NCI-H510A treated with DMSO at 0.1 percent for 48 hours (cell line): ENCODE measurements at places on chromosomes 3 and 15.

DNA sequence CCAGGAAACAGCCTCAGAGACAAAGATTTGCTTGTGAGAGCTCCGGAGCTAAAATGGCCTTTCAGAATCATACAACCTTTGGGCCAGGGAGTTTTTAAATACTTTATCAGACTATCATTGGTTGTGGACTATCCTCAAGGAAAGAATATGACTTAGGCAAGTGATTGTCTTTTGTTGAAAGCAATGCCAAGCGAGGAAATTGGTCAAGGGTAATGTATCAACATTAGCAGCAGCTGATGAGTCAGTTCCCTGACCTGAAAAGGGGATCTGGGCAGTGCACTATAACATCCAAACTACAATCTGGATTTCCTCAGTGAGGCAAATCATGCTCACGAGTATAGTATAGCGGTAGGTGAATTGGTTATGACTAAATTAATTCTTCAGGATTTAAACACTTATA, 303.6 kb downstream of the LSAMP start:
- DNase-seq, result no peak

- no peak for DNase-seq
These were observed 81.3 kb upstream of the RNF7 start for GRCh38 chr3:141656771-141657170.

DNA sequence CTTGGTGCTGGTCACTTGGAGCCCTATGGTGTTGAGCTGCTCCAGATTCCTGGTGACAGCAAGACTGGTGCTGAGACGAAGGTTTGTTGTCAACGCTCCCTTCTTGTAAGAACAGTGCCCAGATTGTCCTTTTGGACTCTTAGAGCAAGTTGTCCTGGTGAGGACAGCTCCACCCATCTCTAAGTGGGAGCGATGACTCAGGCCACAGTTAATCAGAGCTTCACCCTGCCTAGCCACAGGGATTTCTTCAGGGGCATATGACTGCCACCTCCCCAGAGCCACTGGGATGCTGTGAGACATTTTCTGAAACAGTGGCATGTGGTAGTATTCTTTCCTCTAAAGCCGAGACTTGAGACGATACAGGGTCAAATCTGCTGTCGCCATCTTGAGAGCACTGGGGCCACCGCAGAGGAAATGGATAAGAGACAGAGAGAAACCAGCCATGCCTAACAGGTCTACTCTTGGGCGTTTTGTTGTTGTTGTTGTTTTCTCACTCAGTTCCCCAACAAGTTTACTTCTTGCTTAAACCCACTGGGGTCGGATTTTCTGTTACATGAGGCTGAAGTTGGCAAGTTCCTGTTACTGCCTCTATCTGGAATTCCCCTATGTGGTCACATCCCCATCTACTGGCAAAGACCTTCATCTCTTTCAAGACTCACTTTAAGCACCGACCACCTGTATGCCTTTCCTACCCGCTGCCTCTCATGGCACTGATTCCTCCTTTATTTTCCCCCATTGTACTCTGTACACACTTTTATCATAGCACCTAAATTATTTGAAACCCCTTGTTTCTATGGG, 16.0 kb upstream of the PCOLCE2 start:
- no peak for DNase-seq

DNA sequence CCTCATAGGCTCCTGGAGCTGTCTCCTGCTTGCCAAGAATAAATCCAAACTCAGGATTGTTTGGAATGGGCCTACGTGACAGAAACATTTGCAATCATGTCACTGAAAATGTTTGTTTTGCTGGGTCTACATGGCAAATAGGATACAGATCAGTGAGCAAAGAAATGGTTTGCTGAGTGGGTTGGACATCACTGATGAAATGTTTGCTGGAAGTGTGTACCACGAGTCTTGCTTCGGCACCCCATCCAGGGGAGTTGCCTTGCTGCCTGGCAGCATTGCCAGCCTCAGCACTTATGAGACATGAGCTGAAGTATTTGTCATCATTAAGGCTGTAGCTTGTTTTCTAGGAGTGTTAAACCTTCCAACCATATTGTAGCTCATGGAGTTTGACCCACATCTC, 213.3 kb upstream of the CFAP20DC start:
- DNase-seq, result no peak

DNA sequence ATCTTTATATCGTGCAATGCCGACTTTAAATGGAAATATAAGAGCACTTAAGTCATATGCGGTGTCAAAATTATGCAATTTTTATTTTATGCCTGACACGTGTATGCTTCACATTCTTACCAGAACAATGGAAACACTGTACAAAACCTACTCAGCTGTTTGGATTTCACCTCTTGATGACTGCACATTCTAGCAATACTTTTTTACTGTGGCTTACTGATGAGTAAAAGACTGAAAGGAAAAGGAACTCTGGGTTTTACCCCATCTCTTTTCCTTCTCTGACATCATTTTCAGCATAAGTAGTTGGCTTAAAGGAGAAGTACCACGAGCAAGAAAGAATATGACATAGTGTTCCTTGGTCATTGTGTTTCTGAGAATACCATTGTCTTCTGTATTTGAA, 142.8 kb downstream of the POLR2M start:
- no peak for DNase-seq

DNA sequence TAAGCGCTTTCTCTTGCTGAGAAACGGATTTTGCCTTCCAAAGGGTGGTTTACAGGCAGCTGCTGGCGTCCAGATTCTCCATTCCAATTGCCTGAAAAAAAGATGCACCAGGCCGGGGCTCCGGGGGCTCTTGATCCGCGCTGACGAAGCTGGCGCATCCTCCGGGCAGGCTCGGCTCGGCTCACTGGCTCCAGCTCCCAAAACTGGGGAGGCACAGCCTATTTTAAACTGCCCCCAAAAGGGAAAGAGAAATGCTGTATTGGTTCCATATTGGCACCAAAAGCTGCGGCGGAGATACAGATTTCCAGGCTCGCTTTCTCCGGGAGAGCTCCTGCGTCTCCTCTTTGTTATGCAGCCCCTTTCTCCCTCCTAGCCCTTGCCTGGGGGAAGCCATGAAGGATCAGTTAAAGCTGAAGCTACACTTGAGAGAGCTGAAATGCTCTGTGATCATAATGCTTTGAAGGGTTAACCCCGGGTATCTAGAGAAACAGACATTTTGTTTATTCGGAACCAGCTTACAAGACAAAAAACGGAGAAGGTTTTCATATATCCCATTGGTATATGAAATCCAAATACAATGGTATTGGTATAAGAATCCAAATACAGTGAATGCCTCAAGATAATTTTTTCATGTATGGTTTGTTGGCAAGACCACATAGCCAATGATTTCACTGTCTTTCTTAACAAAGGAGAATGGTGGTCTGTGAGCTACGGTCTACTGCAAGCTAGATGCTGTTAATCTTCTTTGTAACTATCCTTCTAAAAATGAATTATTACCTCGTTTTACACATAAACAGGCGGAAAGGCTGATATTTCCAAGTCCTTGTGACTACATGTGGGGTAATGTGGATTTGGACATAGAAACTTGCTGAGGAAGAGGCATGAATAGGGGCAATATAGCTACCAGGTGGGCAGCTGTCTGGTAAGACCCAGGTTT, 693 bp downstream of the CD200 start:
- DNase-seq, result peak; percentile 65

GRCh38 chr15:90681480-90681879, 35.7 kb upstream of the BLM start:
- no peak for DNase-seq

GRCh38 chr3:56131974-56132590, 336.2 kb downstream of the ERC2 start:
- DNase-seq, result no peak

DNA sequence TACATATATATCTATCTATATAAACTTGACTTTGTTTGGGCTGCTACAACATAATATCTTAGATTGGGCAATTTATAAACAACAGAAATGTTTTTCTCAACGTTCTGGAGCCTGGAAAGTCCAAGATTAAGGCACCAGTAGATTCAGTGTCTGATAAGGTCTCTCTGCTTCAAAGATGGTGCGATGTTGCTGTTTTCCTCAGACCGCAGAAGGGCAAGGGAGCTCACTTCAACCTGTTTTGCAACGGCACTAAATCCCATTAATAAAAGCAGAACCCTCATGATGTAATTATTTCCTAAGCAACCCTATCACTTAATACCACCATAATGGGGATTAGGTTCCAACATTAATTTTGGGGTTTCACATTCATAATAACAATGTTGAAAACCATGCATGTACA, 1134.8 kb downstream of the NSUN3 start:
- no peak for DNase-seq

- DNase-seq, result no peak
These were observed 166.0 kb downstream of the TP63 start for GRCh38 chr3:189797103-189797750.

DNA sequence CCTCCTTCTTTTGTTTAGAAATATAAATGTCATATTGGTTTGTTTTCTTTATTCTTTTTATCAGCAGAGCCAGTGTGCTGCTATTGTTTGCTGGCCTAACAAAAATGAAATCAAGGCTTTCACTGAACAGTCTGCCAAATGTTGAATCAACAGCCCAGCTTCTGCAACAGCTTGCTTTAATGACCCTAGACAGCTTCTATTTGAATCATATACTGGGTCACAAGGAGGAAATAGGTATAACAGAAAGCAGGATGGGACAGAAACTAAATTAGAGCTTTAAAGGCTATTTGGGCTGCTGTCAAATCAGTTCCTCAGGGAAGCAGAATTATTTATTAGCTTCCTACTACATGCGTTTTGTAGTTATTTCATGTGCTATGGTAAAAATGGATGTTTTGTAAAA, 12.1 kb upstream of the DNAJC13 start:
- no peak for DNase-seq

GRCh38 chr3:77693147-77693546, 653.2 kb downstream of the ROBO2 start:
- DNase-seq, result peak; percentile 13

GRCh38 chr3:194376241-194376560, 6.7 kb upstream of the LRRC15 start:
- no peak for DNase-seq

GRCh38 chr15:61404567-61404966, 175.5 kb upstream of the RORA start:
- no peak for DNase-seq

GRCh38 chr15:48375767-48376166, 44.5 kb downstream of the DUT start:
- no peak for DNase-seq

GRCh38 chr3:112635674-112636073, 5.3 kb downstream of the CCDC80 start:
- DNase-seq, result no peak

GRCh38 chr15:32766101-32766500, 48.3 kb downstream of the GREM1 start:
- no peak for DNase-seq

DNA sequence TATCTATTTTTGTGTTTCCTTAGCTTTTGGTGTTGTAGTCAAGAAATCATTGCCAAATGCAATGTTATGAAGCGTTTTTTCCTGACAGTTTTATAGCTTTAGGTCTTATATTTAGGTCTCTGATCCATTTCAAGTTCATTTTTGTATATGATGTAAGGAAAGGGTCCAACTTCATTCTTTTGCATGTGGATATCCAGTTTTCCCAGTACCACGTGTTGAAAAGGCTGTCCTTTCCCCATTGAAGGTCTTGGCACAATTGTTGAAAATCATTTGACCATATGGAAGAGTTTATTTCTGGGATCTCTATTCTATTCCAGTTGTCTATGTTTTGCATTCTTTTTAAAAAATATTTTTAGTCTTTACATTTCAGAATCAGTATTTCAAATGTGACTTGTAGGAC, 14.6 kb upstream of the SNRPN start:
- DNase-seq, result no peak

DNA sequence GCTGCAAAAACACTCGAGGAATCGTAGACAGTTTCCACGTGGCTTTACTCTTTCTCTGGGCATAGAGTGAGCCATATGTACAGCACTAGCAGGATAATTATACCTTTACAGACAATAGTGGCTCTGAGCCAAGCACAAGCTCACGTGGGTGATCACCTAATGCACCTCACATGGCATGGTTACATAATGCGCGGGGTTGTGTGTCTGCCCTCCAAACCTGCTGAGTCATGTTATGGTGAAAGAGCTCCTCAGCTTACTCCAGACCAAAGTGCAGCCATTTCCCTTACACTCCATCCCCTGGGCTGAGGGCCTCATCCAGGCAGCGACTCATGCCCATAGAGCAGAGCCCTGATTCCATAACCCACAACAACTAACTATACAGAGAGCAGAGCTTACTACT, 1458.4 kb upstream of the CADM2 start:
- DNase-seq, result no peak

- DNase-seq, result peak; percentile 66
These were observed 57.1 kb downstream of the TP63 start for GRCh38 chr3:189688262-189688661.

GRCh38 chr15:29887721-29888120, 65.5 kb upstream of the TJP1 start:
- DNase-seq, result no peak

- DNase-seq, result no peak
These were observed 36.0 kb upstream of the ULK4 start for GRCh38 chr3:41997702-41998550.

GRCh38 chr3:169940470-169941181, 26.0 kb upstream of the SEC62 start:
- DNase-seq, result peak; percentile 24

GRCh38 chr3:56025326-56025725, 442.9 kb downstream of the ERC2 start:
- no peak for DNase-seq

DNA sequence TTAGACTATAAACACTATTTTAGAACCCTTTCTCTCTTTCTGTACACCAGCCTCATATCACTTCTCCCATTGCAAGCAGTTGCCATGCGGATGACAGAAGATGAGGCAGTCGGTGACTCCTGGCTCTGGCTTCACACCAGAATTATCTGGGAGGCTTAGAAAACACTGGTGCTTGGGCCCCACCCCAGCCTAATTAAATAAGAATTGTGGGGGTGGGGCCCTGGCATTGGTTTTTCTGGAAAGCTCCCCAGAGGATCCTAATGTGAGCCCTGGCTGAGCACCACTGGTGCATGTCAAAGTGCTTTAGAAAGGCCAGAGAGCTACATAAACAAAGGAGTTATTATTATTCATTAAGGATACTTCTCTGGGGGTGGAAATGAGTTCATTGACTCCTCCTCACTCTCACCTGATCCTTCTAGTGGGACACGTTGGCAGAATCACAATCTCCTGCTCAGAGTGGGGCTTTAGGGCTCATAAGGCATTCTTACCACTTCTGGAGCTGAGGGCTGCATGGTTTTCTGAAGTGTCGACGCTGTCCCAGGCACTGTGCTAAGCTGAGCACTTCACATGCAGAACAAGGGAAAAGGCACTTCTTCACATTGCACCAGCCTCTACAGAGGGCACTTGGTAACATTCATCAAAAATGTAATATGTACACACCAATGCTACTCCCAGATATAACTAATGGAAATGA, 188.5 kb upstream of the TLE3 start:
- DNase-seq, result no peak

DNA sequence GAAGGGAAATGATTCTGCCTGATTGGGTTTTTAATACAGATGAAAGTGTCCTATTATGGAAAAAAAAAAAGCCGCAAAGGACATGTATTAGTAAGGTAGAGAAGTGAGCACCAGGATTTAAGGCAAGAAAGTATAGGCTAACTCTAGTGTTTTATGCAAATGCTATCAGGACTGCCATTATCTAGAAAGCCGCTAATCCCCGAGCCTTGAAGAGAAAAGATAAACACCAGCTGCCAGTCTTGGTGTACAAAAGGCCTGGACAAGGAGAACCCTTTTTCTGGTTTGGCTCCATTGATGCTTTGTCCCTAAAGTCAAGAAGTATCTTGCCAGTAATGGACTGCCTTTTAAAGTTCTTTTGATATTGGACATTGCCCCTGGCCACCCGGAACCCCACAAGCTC, 8.6 kb upstream of the TRIM59 start:
- no peak for DNase-seq
